IPS DF 19.7 (cell line): ENCODE measurements at places on chromosomes 5 and 9.

- no peak for DNase-seq
These were observed 248.8 kb downstream of the MCTP1 start for GRCh38 chr5:95035891-95036685.

DNA sequence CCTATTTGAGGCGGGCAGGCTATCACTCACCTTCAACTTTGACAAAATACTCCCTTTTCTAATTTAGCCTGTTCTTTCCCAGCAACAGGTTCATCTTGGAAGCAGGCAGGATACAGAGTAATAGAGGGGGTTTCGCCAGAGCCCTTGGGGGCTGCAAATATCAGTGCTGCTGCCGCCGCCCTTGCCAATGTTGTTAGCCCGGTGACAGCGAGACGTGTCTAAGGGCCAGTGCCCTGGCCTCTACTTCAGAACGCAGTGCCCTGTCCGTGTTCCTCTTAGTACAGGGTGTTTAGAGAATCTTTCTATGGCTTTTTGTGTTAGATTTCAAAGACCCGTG lies 703 bp downstream of the FAM120AOS start:
- DNase-seq: no peak

GRCh38 chr9:79028101-79028500 lies 543.7 kb upstream of the TLE4 start:
- no peak for DNase-seq

- no peak for DNase-seq
These were observed 20.2 kb downstream of the PLPP7 start for GRCh38 chr9:131309530-131310276.

DNA sequence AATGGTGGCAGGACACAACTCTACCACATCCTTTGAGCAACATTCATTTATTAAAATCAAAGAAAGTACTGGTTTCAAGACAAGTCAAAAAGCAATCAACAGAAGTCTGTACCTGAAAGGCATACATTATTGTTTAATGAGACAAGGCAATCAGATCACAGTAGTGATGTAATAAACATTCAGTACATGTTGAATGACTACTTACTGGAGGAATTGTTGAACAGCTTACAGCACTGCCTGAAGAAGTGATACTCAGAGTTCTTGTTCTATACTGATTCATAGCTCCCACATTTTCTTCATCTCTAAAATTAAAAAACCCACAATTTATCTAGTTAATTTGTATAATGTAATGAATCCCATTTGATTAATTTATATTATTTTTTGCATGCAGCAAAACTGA lies 18.2 kb downstream of the RIOK2 start:
- DNase-seq: no peak

DNA sequence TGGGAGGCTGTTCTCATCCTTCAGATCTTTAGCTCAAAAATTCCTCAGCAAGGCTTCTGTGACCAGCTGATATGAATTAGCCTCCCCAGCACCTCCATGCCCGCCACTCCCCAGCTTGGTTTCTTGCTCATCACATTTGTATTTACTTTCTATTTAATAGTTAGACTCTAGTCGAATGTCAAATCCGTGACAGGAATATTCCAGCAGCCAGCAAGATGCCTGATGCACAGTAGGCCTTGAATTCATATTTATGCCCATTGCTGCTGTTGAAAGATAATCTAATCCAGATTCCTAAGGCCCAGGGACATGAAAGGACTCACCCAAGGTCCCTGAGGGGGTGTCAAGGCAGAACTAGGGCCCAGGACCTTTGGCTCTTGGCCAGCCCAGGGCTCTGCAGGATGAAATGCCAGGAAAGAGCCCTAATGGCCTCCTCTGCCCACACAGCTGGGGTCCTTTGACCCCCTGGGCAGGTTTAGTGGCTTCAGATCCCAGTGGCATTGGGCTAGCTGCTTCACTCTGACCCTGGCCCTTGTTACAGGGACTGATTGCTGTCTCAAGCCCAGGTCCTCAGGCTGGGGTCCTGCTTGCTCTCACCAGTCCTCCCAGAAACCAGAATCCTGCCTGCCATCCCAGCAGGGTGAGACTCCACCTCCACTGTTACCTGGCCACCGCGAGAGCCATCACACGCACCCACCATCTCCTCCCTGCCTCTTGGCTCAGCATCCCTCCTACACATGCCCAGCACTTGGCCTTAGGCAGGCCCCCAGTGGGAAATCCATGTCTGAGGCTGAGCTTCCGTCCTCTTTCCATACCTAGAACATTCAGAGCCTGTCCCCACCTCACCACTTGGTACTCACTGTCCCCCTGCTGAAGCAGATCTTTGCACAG lies 7.3 kb downstream of the CSF1R start:
- no peak for DNase-seq

GRCh38 chr9:93620881-93621820 lies 44.8 kb downstream of the PHF2 start:
- no peak for DNase-seq

DNA sequence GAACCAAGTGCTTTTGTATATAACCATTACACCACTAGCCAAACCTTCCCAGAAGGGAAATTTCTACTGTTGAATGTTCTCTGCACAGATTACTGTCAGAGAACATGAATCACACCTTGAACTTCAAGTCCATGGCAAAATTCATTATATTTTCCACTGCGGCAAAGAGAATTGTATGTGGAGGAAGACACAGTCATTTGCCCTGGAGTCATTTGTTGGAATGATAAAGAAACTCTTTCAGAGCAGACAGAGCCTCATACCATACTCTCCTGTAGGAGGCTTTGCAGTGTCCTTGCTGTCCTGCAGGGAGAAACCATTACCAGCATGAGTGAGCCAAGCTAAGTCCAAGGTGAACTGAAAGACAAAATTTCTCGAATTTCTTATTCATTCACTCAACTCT lies 369.0 kb downstream of the ARHGEF28 start:
- no peak for DNase-seq

DNA sequence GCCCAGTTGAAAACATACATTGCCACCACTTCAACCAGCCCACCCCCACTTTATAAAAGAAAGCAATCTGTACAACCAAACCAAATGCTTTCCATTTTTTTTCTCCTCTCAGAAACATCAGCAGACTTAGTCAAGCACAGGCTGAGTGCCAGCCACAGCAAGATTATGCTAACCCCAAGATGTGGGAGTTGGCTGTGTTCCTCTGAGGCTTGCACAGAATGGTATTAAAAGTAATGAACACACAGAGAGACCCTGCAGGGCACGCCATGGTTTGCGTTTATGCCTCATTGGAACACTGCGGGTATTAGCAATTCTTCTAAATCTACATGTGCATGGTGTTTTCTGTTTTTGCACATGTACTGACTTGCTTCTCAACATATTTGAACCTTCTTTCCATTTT lies 419.9 kb upstream of the GRAMD2B start:
- no peak for DNase-seq

DNA sequence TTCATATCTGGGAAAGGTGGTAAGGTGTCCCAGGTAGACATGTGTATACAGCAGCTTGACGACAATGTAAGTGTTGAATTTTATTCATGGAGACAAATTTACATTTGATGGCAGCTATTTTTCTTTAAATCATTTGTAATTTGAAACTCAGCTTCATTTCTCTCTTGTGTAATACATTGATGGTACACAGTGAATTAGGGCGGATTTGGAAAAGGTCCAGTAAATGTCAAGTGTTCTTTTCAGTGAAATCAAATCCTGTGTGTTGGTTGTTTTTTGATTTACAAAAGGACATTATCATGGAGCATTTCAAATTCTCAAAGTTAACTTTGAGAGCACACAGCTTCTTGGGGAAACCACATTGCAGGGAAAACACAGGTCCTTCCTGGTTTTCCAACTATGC lies 30.0 kb upstream of the PCSK1 start:
- DNase-seq: no peak

DNA sequence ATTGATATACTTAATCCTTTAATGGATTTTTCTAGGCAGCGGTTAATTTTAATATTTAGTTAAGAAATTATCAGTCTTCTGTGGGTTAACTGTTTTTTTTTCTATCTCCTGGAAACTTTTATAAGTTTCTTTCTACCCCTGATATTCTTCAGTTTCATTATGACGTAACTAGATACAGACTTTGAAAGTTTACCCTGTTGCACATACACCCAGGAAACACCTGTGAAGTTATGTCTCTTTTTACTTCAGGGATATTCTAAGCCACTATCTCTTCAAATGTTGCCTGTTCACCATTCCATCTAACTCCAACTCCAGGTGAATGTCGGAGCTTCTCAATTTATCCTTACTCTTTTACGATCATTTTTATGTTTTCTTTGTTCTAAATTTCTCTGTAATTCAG lies 329.0 kb downstream of the ICE1 start:
- DNase-seq: no peak

DNA sequence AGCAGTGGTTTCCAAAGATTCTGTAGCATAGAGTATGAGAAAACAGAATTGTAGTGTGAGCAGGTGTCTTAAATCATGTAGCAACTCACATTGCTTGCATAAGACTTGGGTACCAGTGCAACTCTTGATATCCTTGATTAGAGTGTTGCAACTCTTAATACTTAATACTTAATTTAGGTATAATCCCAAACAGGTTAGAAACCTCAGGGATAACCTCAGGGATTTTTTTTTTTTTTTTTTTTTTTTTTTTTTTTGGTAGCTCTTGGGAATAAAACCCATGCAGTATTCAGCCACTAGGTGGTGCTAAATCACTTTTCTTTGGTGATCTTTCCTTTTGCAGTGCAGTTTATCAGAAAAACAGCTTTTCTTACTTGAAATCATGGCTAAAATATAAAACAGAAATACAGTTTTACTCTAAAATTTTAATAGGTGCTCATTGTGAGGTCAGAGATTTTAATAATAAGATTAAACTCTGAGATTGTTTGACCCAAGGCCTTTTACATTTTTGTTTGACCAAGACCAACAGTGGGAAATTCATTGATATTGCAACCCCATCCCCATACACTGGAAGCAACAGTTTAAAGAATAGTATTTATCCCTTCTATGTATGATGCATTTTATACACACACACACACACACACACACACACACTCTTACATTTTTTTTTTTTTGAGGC lies 55.3 kb downstream of the ERAP1 start:
- DNase-seq: no peak

DNA sequence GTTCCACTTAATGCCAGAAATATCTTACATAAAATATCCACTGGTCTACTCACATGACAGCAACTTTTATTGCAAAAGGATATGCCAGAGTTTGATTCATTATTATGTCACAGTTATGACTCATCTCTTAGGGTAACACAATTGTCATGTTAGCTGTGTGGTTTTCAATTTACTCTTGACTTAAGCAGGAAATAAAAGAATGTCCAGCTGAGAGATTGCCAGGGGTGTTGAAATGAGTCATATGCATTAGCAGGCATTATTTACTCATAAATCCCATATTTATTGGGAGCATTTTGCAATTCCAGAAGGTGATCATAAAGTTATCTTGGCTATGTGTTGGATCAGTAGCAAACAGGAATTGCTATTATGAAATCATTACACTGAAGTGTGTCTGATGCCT lies 1164.6 kb upstream of the CDH18 start:
- no peak for DNase-seq

DNA sequence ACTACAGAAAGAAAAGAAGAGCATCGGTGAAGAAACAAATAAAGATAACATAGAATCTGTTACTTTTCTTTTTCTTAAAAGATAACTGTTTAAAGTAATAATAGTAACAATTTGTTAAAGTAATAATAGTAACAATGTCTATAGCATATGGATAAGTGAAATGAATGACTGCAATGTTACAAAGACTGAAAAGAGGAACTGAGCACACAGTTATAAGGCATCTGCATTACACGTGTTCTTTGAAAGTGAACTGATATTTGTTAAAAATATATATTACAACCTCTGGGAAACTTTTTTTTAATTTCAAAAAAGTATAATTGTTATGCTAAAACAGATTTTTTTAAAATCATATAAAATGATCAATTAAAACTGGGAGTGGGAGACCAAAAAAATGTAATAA lies 88.4 kb upstream of the FST start:
- no peak for DNase-seq

GRCh38 chr5:2298781-2299180 lies 416.1 kb upstream of the IRX4 start:
- no peak for DNase-seq

DNA sequence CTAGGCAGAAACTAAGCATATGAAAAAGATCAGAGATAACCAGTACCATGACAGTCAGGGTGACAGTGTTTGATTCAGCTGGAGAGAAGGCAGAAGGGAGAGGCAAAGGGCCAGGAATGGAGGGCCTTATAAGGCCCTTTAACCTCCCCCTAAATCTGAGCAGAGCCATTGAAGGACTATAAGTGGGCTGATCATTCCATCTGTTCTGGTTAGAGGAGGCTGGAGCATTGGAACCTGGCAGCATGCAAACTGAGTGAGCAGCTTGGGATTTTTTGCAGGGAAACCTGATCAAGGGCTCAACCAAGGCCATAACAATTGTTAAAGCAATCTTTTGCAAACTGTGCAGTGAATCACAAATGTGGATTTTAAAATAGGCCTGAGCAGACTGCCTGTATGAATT lies 174.5 kb upstream of the DAP start:
- DNase-seq: no peak

- DNase-seq: no peak
These were observed 117.6 kb upstream of the HAND1 start for GRCh38 chr5:154595662-154596061.

GRCh38 chr9:96241391-96241809 lies 60.6 kb downstream of the HSD17B3 start:
- DNase-seq: no peak

GRCh38 chr5:153988510-153988909 lies 50.2 kb downstream of the FAM114A2 start:
- DNase-seq: no peak

- no peak for DNase-seq
These were observed 19.5 kb upstream of the ASPN start for GRCh38 chr9:92501671-92502393.

DNA sequence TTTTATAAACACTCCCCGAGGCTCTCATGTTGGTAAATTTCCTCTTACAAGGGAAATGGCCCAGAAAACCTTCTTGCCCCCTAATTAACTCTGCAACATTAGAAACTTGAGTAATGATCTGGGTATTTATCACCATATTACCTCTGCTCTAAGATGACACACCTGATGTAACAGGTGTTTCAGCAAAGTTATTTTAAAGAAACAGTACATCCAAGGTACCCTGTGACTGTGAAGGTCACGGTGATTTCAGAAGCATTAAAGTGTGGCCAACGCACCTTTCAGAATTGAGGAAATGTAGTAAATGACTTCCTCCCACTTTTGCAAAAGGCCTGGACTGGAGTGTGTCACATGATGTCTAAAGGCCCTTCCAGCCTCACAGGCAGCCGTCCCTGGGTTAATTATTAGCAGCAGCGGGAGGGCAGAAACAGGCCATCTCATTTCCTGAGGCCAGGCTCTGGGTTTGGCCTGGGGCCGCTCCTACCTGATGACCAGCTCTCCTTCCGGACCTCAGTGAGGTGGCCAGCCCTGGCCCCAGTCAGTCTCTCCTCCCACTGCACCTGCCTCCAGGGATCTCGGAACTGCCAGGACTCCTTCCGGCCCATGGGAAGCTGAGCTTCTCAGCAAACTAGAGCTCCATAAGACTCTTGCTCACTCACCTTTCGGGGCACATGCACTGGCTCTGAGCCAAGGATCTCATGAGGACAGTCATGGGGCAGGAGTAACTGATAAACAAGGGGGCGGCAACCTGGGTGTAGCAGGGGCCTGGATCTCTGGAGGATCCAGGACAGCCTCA lies 20.7 kb downstream of the PTPN3 start:
- DNase-seq: no peak
